ENCODE measurements at places on chromosomes 16 and 17.

GRCh38 chr17:58985971-58986370 is 120.7 kb downstream of the TRIM37 start:
- DNase-seq, result no peak

DNA sequence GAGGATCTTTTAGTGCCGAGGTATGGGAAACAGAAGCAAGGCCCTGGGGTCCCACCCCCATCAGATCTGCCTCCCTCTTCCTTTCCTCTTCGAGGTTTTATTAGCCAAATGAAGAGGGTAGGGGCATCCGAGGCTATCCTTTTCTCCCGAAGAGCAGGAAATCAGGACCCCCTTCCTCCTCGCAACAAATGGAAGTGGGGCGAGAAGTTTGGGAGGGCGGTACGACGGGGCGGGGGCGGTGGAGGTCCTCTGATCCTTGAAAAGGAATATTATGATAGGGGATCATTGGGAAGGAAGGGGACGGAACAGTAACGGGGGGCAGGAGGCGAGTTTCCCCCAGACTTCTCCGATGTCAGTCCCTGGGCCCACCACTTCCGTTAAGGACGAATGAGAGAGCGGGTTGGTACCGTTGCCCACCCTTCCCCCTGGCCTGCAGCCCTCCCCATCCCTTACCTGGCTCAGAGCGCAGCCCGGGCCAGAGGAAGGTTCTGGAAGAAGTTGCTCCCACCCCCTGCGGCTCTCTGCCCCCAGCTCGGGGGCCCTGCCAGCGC is 309 bp downstream of the FOXJ1 start:
- no peak for DNase-seq

- no peak for DNase-seq
Observed at GRCh38 chr16:87366288-87366687, 17.3 kb downstream of the FBXO31 start.

GRCh38 chr17:7211491-7212273 is 8.0 kb downstream of the DLG4 start:
- DNase-seq, result no peak

- no peak for DNase-seq
Observed at GRCh38 chr16:76345163-76345661, 68.0 kb downstream of the CNTNAP4 start.

GRCh38 chr16:67547423-67548264 is 14.7 kb upstream of the CTCF start:
- DNase-seq, result peak; percentile 90

DNA sequence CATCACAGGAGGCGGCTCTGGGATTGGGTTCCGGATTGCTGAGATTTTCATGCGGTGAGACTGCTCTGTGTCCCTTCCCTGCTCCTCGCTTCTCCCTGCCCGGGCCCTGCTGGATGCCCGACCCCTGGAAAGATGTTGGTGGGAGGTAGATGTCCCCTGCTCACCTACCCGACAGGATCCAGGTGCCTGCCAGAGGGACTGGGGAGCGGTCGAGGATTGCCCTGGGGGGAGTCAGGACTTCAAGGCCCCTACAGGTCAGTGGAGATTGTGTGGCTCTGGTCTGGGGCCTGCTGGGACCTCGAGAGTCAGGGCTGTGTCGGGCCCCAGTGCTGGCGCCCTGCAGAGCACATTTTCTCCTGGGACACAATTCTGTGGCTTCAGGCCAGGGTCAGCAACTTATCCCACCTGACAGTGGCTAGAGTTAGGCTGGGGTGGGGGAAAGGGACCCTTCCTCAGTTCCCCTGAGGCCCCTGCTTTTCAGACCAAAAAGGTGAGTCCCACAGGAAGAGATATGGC is 3.3 kb downstream of the DECR2 start:
- no peak for DNase-seq

DNA sequence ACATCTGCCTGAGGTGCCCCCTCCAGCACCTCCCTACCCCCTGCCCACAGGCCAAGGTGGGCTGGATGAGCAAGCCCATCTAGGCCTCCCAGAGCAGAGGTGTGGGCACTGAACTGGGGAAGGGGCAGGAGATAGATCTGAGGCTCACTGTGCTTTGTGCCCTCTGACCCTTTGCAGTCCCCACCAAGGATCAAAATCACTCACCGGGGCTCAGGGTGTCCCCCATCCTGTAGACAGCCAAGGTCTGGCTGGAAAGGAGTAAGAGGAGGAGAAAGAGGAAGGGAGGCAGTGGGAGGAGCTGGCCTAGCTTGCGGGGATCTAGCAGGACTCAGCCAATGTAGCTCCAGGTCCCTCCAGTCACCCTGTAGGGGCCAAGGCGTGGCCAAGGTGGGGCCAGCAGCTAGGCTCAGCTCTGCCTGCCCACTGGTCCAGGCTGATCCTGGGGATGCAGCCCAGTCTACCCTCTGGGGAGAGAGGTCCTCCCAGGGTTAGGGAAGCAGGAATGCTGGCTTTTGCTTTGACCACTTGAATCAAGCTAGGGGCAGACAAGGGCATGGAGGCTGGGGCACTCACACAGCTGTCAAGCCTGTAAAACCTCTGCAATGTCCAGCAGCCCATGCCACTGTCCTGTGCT is 1.8 kb downstream of the SLC12A4 start:
- no peak for DNase-seq

DNA sequence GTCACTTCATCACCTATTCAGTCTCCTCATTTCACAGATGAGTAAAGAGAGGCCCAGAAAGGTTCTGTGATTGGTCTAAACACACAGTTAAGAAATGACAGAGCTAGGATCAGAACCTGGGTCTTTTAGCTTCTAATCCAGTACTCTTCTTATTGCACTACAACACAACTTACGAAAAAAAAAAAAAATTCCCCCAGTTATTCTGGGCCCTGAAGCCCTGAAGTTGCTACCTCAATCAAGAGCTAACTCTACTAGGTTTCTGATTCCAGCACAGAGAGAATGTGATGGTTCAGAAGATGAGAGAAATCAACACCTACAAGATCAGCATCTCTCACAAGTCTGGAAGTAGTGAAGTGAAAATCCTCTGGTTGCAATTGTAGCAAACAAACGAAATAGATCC is 37.3 kb downstream of the GRB7 start:
- no peak for DNase-seq

GRCh38 chr17:54261465-54261864 is 438.7 kb downstream of the KIF2B start:
- DNase-seq, result no peak

DNA sequence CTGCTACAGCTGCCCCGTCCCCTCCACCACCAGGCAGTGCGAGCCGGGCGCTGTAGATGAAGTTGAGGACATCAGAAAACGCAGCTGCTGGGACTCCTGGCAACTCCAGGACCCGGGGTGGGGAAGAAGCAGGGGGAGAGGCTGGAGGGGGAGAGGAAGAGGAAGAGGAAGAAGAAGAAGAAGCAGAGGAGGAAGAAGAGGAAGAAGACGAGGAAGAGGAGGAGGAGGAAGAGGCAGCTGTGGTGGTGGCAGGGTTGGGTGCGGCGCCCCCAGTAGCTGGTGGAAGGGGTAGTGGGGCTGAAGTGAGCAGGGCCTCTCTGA is 13.2 kb downstream of the ZBTB4 start:
- DNase-seq, result no peak

DNA sequence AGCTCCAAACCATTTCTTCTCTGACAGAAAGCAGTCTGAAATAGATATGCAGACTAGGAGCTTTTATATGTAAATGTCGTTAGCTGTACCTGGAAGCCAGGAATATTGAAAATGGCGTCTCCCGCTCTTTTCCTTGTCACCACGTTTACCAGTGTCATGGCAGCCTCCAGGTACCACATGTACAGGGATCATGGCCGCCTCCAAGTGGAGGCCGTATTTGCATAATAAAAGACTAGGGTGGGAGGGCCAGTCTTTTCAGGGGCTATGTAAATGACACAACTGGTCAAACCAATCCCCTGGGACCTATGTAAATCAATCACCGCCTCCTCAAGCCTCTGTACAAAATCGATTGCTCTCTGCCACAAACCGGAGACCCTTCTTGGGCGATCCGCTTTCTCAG is 54.3 kb downstream of the MYOCD start:
- no peak for DNase-seq

GRCh38 chr17:77778636-77779489 is 179.6 kb upstream of the TNRC6C start:
- no peak for DNase-seq

DNA sequence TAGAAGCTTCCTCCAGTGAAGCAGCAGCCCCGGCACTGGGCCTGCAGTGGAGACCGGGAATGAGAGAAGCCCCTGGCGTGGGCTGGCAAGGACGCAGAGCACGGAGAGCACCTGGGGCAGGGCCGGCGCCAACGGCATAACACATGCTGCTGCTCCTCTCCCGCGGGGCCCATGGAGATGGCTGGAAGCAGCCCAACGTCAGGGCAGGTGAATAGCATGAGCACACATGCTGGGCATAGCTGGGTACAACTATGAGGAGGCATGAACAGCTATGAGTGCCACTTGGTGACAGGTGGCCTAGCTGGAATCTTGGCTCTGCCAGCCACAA is 46.4 kb downstream of the IRF8 start:
- no peak for DNase-seq

GRCh38 chr16:19771040-19771439 is 53.0 kb downstream of the IQCK start:
- DNase-seq, result no peak

DNA sequence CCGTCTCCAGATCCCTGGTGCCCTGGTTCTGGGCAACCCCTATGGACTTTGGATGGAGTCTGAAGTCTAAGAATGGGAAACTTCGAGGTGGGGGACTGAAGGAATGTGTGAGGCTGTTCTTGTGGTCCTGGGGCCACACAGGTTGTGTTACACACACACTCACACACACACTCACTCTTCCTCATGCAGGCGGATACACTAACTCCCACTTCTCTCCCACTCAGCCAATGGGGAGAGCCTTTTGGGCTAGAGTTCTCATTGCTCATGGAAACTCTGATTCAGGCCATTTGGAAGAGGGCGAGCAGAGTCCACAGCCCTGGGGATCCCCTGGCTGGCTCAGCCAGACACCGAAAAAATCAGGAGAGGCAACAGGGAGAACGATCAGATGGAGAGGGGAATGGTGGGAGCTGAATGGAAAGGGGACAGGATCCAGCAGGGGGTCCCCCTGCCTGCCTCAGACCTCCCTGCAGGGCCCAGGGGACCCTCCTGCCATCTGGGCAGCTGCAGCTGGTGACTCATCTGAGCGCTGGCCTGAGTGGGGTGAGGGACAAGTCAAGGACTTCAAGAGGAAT is 9.1 kb downstream of the IGFBP4 start:
- DNase-seq, result no peak

- DNase-seq, result no peak
Observed at GRCh38 chr17:66474258-66474657, 171.8 kb downstream of the PRKCA start.

GRCh38 chr16:88862968-88863367 is 3.5 kb downstream of the PABPN1L start:
- DNase-seq, result no peak

DNA sequence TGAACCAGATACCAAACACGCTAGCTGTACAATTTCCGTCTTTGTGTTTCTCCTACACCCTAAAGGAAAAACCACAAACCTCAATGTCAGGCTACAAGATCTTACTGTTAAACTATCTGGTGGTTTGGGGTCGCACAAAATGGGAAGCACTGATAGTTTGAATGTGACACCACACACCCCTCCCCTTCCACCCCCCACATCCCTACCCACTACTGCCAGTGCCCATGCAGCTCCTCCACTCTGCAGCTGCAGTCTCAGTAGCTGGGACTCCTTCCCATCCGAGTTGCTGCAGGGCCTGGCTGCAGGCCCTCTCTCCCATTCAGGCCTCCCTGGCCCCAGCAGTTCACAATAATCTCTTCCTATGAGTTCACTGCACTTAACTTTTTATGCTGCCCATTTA is 18.4 kb downstream of the TRAP1 start:
- DNase-seq, result peak; percentile 60

DNA sequence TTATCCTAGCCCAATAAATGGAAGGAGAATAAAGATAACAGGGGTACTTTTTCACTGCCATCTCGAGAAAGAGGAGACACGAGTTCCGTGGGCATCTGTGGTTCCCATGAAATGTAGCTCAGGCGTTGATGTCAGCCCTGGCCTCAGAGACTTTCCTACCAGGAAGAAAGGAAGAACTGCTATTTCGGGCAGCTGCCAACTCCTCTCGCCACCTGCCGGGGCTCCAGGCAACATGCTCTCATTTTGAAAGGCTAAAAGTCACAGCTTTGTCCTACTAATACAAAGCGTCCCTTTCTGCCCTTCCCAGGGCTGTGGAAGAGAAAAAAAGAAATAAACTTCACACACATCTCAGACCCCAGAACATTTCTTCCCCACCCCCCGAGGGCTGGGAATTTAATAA is 65.8 kb downstream of the DHRS7C start:
- DNase-seq, result peak; percentile 43

GRCh38 chr16:86016201-86016965 is 117.4 kb downstream of the IRF8 start:
- DNase-seq, result no peak

DNA sequence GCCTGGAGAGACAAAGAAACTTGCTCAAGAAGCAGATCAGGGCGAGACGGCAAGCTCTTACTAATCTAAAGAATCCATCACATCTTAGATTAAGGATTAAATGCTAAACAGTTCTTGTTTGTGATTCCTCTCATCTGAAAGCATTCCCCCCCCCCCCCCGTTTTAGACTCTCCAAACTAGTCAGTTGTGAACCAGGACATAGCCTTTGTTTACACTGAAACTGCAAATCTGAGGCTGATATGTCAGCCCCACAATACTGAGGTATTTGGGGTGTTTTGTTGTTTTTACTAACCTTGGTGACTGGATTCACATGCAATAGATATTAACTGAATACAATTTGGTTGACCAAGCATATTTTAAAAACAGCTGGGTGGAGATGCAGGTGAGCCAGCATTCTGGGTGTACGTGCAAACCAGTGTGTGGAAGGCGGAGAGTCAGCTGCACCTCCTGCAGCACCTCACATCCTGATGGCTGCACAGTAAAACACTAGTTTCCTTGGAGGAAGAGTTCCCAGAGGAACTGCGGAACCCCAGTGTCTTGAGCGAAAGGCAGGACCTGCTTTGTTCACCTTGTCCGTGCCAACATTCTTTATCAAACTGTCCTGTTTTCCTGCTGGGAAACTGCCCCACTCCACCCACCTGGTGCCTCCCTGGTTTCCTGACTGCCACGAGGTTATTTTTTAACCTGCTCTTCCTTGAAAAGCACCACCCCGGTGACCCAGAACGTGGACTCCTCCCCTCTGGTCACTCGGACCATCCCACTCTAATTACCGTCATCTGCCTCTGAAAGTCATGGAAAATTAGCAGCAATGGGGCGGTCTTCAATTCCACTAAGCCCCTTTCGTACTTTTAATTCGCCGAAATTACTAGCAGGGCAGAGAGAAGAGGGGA is 1.2 kb upstream of the YPEL2 start:
- DNase-seq, result no peak

GRCh38 chr17:1684378-1685189 is at the start of gene PRPF8:
Gene PRPF8, minus strand, starts transcription at chr17:1684867. Its CDS starts 296 bp downstream, at chr17:1684571.
- peak; percentile 78 for DNase-seq
